ENCODE measurements at places on chromosomes 6 and 20.
A peak's percentile ranks its signal among the peaks of the same experiment; 100 is the strongest.

DNA sequence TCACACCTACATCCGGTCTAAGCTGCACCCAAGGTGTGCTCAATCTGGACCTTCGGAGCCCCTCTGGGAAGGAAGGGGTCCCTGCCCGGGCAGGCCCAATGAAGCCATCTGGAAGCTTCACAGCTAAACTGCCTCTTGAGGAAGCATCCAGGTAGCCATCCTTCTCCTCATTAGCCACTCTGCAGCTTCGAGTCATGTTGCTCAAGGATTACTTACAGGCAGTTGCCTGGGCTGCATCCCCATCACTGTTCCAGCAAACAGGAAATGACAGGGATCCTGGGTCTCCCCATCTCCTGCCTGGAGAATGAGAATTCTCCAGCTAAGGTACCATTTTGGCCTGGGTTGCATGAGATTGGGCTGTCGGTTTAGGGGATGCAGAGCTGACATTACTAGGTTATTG is 91.7 kb downstream of the ERMARD start:
- DNase-seq = no peak

DNA sequence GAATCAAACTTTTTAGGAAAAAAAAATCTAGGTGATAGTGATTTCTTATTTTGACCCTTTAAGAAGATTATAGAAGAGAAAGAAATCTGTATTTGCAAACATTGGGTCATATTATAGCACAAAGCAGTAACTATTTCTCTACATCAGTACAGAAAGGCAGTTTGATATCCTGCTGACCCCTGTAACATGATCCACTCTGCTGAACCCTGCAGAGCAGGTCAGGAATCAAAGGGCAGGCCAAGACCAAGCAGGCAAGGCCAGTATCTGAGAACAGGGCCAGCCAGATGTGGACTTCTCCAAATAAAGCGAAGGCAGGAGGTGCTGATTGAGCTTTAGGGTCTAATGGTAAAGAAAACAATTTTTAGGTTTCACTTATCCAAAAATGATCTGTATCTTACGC is 239.4 kb downstream of the PTPRK start:
- no peak for DNase-seq

- no peak for DNase-seq
These were observed 777.9 kb downstream of the TENT5A start for GRCh38 chr6:80974579-80974978.

GRCh38 chr6:44133981-44134711 is 6.8 kb downstream of the TMEM63B start:
- no peak for DNase-seq

- peak; percentile 56 for DNase-seq
These were observed 8.7 kb downstream of the ZNF335 start for GRCh38 chr20:45963059-45964005.

- no peak for DNase-seq
These were observed 62.5 kb upstream of the ZNFX1 start for GRCh38 chr20:49340161-49340966.

DNA sequence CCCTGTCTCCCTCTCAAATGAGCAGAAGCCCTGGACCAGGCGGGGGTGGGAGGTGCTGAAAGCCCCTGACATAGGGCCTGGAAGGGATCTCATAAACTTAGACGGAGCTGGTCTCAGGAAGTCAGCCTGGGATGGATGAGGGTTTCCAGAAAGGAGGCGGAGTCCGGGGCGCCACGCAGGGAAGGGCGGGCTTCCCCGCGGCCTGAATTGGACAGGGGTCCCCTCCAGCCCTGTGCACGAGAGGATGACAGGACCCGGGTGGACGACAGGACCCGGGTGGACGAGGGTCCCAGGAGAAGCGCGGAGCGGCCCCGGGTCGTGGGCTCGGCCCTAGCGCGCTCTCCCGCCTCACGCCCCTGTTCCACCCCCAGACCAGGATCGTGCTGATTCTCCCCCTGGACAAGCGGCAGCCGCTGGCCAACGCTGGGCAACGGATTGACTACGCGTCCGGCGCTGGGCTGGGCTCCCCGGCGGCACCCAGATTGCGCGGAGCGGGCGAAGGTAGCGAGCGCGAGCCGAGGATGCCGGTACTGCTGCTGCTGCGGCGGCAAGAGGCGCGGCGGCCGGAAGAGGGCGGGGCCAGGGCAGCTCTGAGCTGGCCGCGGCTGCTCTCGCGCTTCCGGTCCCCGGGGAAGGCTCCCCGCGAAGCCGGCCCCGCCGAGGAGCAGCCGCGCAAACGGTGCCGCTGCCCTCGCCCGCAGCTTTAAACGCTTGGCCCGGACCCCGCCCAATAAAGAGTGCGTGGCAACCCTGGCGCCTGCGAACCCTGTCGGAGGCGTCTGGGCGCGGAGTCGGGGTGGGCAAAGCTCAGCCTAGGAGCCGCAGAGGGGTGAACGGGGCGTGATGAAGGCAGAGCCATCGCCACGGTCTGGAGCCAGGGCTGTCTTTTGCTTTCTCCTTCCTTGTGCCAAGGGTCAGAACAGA is 1.3 kb downstream of the C20orf144 start:
- peak; percentile 87 for DNase-seq

DNA sequence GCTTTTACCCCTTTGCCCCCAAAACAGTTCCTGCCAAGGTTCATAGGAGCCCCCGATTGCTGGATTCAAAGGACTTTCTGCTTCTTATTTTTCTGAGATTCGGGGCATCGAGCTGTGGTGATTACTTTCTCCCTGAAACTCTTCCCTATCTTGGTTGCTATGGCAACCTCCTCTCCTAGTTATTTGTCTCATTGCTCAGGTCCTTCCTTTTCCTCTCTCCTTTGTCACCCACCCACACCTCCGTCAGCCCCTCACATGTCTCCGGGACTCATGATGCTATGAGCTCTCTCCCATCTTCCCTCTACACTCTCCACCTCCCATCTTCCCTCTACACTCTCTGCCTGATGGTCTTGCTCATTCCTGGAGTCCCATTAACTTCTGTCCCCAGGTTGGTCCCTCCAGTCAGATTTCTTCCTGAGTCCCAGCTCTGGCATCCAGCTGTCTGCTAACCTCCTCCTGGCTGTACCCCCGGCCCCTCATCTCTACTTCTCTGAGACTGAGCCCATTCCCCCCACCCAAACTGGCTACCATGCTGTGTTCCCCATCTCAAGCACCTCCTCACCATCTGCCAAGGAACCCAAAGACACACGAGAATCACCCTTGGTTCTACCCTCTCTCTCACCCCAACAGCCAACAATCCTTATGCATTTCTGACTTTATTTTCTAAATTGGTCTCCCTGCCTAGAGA is 30.2 kb upstream of the NNAT start:
- DNase-seq = no peak

Data from B cell (primary cell).